Activated CD4-positive, alpha-beta T cell treated with anti-CD3 and anti-CD28 coated beads for 36 hours (primary cell): ENCODE measurements at places on chromosomes 7 and 10.
A peak's percentile ranks its signal among the peaks of the same experiment; 100 is the strongest.

GRCh38 chr7:119967221-119967620 is 305.8 kb upstream of the KCND2 start:
- no peak for DNase-seq

GRCh38 chr10:126931544-126931943 is 26.3 kb downstream of the DOCK1 start:
- no peak for DNase-seq

GRCh38 chr7:130374507-130374906 is 5.8 kb upstream of the CPA1 start:
- DNase-seq, result no peak

GRCh38 chr10:51773681-51774080 is 74.3 kb upstream of the CSTF2T start:
- no peak for DNase-seq

- DNase-seq, result no peak
These were observed 34.6 kb upstream of the TPST1 start for GRCh38 chr7:66170309-66171231.

GRCh38 chr7:121178452-121178851 is 150.3 kb upstream of the WNT16 start:
- DNase-seq, result no peak

DNA sequence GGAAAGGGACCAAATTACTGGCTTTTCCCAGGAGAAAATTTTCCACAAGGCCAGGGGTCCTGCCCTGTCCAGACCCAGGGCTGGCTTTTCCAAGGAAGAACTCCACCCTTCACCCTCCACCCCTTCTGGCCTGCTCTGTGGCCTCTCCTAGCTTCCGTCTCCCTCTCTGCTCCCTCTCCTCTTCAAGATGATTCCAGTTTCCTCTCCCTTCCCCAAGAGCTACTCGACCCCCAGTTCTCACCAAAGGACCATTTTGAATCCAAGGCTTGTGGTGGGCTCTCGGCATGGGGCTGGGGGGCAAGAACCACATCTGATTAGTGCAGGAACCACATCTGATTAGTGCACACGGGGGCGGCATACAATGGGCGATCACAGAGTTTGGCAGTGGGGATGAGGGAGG is 7.7 kb downstream of the CHAT start:
- no peak for DNase-seq

DNA sequence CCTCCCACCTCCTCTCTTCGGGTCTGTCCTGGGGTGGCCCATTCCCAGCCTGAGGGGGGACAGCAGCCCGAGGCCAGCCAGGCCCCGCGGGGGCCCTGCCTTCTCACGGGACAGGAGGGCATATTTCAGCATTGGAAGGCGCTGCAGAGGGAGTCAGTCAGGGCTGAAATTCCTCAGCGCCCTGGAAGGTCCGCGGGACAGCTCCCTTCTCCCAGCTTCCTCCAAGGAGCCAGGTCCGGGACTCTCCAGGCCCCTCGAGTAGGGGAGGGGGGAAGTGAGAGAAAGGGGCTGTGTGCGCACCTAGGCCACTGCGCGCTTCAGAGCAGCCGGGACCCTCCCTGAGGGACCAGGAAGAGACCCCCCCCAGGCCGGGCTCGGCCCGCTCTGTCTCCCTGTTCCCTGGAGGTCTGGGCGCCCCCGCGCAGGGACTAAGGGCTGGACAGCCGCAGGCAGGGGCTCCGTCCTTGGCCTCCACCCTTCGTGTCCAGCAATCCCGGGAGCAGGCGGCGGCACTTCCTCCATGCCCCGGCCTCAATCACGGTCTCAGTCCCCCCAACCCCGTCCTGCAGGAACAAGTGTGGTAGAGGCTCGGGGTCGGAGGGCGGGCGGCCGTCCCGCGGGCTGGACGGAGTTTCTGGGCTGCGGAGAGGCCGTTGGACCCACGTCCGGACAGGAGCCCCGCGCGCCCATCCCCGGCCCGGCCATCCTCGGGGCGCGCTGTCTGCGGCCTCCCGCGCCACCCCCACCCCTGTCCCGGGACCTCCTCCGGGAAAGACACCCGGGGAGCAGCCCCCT is 6.0 kb upstream of the ELFN1 start:
- DNase-seq, result peak; percentile 16

GRCh38 chr10:93874309-93875031 is 19.3 kb upstream of the SLC35G1 start:
- no peak for DNase-seq

DNA sequence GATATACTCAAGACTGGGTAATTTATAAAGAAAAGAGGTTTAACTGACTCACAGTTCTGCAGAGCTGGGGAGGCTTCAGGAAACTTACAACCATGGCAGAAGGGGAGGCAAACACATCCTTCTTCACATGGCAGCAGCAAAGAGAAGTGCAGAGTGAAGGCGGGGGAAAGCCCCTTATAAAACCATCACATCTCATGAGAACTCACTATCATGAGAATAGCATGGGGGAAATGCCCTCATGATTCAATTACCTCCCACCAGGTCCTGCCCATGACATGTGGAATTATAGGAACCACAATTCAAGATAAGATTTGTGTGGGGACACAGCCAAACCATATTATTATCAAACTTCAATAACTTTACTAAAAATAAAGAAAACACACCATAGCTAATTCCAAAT is 30.4 kb upstream of the JAZF1 start:
- peak; percentile 31 for DNase-seq

DNA sequence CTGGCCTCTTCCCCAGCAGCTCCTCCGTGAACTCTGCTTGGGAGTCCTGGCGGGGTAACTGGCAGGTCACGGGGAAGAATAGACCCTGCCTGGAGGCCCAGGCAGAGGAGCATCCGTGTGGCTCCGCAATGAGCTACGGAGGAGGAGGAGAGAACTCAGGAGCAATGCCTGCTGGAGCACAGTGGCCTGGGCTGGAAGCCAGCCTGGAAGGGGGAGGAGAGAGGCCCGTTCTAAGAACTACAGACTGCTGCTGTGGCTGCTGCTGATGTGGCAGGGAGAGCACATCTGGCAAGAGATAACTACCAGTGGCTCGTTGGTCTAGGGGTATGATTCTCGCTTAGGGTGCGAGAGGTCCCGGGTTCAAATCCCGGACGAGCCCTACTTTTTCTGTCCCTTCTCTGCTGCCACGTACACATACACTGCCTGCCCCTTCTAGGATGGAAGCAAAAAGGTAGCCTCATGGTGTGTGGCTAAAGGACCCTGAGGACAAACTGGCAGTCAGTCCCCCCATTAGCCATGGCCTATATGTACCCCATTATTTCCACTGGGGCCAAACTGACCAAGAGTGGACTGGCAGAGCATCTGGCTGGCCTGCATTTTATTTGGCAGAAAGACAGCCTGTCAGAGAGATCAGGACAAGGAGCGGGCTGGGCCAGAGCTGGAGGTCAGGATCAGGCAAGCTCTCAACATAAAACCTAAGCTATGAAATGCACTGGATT is 7.7 kb upstream of the OPN1SW start:
- peak; percentile 24 for DNase-seq

GRCh38 chr7:116675812-116676355 is 3.9 kb downstream of the MET start:
- DNase-seq, result no peak

- no peak for DNase-seq
These were observed 72.9 kb upstream of the ARMC3 start for GRCh38 chr10:22854935-22855421.

- DNase-seq, result no peak
These were observed 106.5 kb downstream of the ARHGAP12 start for GRCh38 chr10:31822150-31822549.

GRCh38 chr10:549391-549790 is 140.1 kb downstream of the DIP2C start:
- no peak for DNase-seq
